ENCODE measurements at places on chromosomes 5 and 9.
A peak's percentile ranks its signal among the peaks of the same experiment; 100 is the strongest.

DNA sequence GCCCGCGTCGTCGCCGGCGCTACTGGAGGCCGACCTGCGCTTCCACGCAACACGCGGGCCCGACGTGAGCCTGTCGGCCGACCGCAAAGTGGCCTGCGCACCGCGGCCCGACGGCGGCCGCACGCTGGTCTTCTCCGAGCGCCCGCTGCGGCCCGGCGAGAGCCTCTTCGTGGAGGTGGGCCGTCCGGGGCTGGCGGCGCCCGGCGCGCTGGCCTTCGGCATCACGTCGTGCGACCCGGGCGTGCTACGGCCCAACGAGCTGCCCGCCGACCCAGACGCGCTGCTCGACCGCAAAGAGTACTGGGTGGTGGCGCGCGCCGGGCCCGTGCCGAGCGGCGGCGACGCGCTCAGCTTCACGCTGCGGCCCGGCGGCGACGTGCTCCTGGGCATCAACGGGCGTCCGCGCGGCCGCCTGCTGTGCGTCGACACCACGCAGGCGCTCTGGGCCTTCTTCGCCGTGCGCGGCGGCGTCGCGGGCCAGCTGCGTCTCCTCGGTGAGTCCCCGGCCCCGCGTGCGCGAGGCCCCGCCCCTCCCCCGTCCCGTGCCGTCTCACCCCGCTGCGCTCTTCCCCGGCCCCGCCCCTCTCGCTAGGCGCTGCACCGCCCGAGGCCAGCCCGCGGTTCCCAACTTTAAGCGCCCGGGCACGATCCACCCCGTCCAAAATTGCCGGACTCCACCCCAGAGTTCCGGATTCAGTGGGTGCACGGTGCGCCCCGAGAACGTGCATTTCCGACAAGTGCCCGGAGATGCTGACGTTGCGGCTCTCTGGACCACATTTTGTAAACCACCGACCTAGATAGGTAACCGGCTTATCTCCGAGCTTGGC, 42.8 kb downstream of the NEURL1B start:
- H3K4me3 ChIP-seq, result peak overlapping the region; percentile 38
- H3K27me3 ChIP-seq, result no peaks in the 10 kb centered on the region
- no peak overlapping the region for H3K27ac ChIP-seq
- DNase-seq, result peak; percentile 54

DNA sequence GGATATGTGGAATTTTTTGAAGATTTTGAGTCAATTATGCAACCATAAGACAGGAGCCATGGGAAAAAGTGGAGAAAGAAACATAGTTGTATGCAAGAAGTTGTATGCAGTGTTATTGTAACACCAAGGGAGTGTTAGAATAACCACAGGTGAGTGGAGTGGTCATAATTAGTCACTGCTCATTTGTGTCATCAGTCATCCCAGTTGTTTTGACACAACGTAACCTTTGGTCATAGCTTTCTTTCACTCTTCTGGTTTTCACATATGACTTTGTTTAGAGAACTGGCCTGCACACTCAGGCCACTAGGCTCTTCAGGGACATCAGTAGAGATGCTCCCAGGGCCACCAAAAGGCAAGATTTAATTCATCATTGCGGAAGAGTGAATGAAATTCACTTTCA, 158.7 kb upstream of the HMHB1 start:
- no peaks in the 10 kb centered on the region for H3K36me3 ChIP-seq
- H3K4me3 ChIP-seq, result no peak overlapping the region
- DNase-seq, result no peak
- no peak overlapping the region for H3K27ac ChIP-seq
- no peaks in the 10 kb centered on the region for H3K27me3 ChIP-seq

DNA sequence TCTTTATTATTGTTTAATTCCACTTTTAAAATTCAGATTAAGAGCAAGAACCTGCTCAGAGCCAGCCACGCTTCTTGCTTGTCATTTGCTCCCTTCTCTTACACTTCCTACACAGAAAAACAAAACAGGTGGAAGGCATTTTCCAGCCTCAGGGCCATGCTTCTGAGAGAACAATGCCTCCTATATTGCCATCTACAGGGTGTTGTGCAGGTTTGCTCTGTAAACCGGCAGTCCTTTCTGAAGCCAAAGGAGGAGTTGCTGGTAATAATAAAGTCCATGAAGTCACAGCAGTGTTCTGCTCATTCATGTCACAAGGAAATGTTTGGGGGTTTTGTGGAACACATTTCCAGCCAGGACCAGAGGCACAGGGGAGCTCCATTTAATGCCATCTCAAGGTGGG, 16.1 kb upstream of the PRLR start:
- no peak overlapping the region for H3K27ac ChIP-seq
- H3K4me3 ChIP-seq, result no peak overlapping the region
- H3K4me1 ChIP-seq, result no peaks in the 10 kb centered on the region
- no peaks in the 10 kb centered on the region for H3K36me3 ChIP-seq
- H3K27me3 ChIP-seq, result no peaks in the 10 kb centered on the region

- no peaks in the 10 kb centered on the region for H3K27me3 ChIP-seq
- no peaks in the 10 kb centered on the region for H3K36me3 ChIP-seq
- H3K4me1 ChIP-seq, result no peaks in the 10 kb centered on the region
- H3K27ac ChIP-seq, result no peak overlapping the region
- no peak overlapping the region for H3K4me3 ChIP-seq
These were observed 11.7 kb upstream of the FGF1 start for GRCh38 chr5:142697356-142698255.
